ENCODE measurements at places on chromosomes 3 and 15. TPM values are rescaled to one million over a fixed set of nuclear protein-coding genes. Genes with fewer than 3 reads are reported as not detected.

- no peak for DNase-seq
Observed at GRCh38 chr3:106006001-106006400, 137.2 kb upstream of the CBLB start.

DNA sequence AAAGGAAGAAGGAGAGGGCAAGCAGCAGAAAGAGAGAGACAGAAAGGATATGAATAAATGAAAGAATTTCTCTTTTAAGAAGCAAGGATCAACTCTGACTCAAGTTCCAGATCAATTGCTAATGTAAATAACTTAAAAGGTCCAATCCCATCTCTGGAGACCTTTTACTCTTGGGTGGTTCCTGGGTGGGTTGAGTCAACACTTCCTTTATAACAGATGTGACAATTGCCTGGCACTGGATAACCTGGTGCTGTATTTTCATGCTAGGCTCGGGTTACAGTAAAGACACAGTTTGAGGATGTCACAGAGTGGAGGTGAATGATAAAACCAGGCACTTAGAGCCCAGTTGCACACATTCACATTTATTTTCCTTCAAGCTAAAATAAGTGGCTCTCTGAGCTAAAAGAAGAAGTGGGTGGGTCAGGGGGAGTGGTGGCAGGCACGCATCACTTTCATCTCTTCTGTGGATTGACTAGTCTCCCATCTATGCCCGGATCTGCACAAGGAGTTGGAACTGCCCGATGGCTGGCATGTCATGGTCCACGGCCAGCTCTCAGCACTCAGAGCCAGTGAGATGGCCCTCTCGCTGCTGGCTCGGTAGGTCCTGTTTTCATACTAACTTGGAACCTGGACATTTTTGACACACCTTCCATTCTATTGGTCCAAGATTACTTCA is 465.8 kb downstream of the FOXP1 start:
- DNase-seq, result no peak

DNA sequence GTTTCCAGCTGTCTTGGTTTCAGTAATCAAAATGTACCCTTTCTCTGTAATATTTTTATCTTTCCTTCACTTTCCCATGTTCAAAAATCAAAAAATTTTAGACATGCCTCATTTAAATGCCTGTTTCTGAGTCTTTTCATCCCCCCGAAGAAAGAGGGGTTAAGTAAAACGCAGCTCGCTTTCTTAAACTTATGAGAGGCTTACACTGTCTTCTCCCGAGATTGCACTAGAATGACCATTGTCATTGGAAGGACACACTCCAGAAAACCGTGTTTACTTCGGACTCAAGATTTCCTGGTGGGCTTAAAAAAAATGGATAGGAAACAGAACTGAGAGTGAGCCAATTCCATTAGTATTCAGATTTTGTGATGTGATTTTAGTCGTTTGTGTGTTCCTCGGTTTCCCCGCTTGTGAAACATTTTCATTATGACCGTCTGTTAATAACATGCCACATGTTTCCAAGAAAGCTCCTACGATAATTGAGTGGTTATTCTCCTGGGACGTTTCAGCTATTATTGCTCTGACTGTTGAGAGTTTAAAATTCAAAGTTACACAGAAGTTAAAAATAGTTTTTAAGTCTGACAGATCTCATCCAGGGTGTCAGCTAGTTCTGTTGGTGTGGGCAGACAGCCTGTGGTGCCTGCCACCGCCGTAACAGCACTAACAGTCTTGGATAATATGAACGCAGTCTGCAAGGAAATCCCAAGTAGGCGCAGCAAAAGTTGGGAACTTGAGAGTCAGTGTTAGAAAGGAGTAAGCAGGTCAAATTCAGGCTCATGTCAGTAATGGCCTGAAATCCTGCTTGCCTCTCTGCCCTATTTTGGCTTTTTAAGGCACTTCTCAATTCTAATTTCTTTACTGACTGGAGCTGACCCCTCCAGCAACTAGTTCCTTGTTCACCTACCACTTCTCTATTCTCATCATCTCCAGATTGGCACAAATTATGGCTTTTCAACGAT is 1.5 kb downstream of the CRYBG3 start:
- no peak for DNase-seq

DNA sequence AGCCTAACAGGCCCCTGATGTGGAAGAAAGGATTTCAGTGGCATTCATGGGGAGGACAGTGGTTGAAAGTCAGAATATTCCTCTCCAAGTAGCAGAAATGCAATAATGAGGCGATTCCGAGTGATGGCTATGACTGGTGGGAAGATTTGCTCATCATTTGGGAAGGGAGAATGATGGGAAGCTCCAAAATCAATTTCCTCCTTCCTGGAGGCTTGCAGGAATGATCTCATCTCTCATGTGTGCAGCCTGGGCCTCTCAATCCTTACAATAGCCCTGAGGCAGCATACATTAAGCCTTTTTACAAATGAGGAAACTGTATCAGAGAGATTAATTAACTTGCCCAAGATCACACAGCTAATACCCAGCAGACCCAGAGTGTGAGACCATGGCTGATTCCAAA is 58.7 kb downstream of the BOC start:
- no peak for DNase-seq

The SLC7A14 gene
- total RNA-seq, result under 0.01 TPM

The AHSG gene
- not detected for total RNA-seq

DNA sequence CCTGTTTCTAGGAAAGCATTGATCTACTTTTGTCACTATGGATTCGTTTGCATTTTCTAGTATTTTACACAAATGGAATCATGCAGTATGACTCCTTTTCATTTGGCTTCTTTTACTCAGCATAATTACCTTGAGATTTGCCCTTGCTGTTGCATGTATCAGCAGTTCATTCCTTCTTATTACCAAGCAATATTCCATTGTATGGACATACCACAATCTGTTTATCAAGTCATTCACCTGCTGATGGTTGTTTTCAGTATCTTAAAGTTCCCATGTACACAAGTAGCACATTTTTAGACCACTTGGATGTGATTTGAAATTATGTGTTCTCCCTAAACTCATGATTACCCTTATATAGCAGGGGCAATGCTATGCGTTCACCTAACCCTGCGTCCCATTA is 150.0 kb upstream of the UBE2E1 start:
- DNase-seq, result no peak

GRCh38 chr3:158777161-158777873 is 24.5 kb upstream of the MFSD1 start:
- DNase-seq, result no peak

- DNase-seq, result no peak
Observed at GRCh38 chr3:55935241-55935640, 448.1 kb upstream of the WNT5A start.

The CGNL1 gene
- 4.7 TPM for total RNA-seq

The ACSBG1 gene
- total RNA-seq, result not detected

The CHDH gene
- 0.16 TPM for total RNA-seq

GRCh38 chr15:80709542-80709941 is 14.4 kb downstream of the ABHD17C start:
- DNase-seq, result no peak

The TCF12 gene
- 165 TPM for total RNA-seq

The TTLL13 gene
- total RNA-seq, result not detected

DNA sequence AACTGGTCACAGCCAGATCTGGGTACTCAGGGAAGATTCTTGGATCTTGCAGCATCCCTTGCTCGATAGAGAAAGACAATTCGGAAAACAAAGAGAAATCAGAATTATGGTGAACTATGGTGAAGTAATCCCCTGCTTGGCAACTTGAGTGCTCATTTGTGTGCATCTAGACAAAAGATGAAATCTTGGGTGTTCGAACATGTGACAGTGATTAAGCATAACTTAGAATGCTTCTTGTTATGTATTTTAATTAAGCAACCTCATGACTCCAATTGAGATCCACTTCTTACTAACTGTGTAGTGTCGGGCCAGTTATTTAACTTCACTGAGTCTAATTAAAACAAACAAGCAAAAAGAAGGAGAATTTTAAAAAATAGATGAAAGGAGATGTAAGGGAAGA is 56.5 kb downstream of the ZNF385D start:
- DNase-seq, result no peak

The MINDY4B gene
- not detected for total RNA-seq

DNA sequence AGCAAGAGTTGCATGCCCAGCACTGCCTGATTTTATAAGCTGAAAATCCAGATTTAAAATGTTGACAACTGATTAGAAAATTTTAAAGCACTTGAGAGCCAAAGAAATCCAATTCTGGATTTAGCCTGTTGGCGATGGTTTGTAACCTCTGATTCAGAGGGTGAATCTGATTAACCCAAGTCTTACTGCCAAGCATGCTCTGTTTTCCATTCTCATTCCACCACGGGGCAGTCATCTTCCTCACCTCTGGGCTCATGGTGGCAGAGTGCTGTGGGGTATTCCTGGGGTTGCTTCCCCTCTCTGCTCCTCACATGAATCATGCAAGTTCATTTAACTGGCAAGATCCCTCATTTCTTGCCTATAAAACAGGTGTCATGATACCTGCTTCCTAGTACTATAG is 342.2 kb downstream of the EPHB1 start:
- DNase-seq, result no peak

GRCh38 chr3:44248152-44248551 is 6.5 kb downstream of the TOPAZ1 start:
- no peak for DNase-seq

The GOLGA6L7 gene
- total RNA-seq, result not detected

DNA sequence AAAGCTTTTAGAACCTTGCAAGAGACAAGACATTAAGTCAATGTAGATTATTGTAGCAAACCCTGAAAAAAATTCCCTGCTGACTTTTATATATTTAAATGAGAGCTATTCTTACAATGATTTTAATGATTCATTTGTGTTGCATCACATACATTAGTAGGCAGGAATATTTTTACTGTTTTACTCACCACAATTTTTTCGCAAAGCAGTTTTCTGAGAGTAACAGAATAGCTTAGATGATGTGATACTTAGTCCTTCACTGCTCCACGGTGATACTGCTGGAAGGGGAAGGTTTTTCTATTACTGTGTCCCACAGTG is 43.9 kb upstream of the CLRN1 start:
- DNase-seq, result no peak

GRCh38 chr15:52760562-52760961 is 29.6 kb downstream of the ONECUT1 start:
- DNase-seq, result no peak

DNA sequence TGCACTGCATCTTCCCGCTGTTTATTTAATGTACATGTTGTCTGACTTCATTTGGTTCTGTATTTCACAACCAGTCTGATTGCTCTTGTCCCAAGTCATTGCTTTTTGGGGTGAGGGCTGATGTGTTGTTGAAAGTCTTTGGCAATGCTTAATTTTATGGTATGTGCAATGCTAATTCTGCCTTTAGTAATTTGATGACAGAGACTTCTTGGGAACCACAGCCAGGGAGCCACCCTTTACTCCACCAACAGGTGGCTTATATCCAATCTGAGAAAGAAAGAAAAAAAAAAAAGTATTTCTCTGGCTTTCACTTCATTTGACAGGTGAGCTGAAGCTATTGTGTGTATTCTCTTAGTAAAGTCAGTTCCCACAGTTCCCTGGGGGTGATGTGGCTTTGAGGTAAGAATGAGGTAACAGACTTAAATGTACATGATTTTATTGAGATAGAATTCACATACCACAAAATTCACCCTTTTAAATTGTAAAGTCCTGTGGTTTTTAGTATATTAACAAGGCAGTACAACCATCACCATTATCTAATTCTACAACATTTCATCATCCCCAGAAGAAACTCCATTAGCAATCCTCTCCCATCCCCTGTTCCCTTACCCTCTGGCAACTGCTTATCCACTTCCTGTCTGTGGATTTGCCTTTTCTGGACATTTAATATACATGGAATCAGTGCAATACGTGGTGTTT is 97.3 kb downstream of the SLCO3A1 start:
- no peak for DNase-seq

DNA sequence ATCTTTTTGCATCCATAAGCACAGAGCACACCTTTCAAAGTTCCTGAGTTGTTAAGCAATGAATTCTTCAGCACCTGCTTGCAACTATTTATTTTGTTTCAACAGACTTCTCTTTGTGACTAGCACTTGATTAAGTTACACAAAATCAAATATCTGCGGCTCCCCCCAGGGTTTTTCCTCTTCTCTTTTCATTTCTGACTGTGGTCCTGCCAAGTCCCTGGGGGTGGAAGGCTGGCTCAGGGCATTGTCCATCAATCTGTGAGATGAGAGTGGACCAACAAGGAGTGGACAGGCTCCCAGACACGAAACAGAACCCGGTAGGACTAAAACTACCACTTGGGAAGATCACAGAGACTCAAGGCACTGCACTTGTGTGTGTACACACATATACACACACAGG is 96.8 kb downstream of the GABRB3 start:
- no peak for DNase-seq

DNA sequence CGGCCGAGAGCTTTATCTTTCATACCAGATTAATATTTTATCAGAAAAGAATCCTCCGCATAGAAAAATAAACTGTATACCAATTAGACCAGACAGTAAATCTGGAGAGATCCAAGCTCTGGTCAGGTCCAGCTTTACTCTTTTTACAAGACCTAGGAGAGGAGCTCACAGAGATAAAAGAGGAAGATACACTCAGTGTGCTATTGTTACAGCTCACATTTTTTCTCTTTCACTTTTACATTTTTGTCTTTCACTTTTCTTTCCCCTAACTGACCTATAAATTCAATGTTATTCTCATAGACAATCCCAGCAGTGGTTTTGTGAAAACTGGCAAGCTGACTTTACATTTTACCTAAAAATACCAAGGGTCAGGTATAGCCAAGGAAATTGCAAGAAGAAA is 55.8 kb downstream of the GUCA1C start:
- no peak for DNase-seq

GRCh38 chr3:126474498-126475412 is 936 bp downstream of the ZXDC start:
- DNase-seq, result no peak

The EXD1 gene
- not detected for total RNA-seq

The FGD5 gene
- 75.0 TPM for total RNA-seq

- DNase-seq, result no peak
Observed at GRCh38 chr3:24490151-24490550, 4.5 kb downstream of the THRB start.

DNA sequence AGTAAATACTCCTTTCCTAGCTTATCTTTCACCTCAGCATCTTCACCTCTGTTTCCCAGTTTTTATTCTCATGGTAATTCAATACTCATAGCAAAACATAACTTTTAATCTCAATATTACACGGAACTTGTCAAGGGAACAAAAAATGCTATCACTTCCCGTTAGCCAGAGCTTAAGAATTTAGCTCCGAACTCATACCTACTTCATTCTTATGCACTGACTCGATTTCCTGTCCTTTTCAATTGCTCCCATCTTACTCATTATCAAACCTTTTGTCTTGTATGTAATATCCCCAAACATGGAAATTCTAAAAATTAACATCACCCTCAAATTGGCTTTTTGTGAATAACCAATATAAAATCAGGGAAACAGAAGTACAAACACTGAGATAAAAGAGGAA is 28.2 kb downstream of the MYEF2 start:
- no peak for DNase-seq

GRCh38 chr3:171850320-171850959 is 7.3 kb downstream of the TMEM212 start:
- no peak for DNase-seq

DNA sequence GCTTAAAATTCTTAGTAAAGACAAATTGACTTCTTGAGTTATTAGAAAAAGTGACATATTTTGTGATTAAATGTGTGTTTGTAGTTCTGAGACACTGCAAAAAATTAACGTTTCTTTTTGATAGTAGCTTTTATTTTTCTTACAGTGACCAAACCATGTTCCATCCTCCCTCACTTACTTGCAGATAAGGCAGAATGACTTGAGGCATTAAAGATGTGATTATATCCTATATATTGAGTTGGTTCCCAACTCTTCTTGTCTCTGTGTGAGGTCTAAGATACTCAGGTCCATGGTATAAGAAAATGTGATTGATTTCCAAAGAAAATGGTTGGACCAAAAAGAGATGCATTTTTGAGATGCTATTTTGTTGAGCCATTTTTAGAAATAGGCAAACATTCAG is 238.3 kb upstream of the NR2F2 start:
- no peak for DNase-seq

All from omental fat pad (tissue), 4 donors.